ENCODE measurements at places on chromosomes 4 and X. TPM values are rescaled to one million over a fixed set of nuclear protein-coding genes. Genes with fewer than 3 reads are reported as not detected.

Gene DYNLT3
- total RNA-seq, result 21.2 TPM

Gene OTUD6A
- total RNA-seq, result not detected

Gene CDX4
- not detected for total RNA-seq

Gene TIMP1
- total RNA-seq, result 261 TPM

Gene TEX13B
- total RNA-seq, result not detected

Gene CHIC1
- total RNA-seq, result 4.8 TPM

Gene PAGE1
- total RNA-seq, result not detected

Gene DCAF12L1
- not detected for total RNA-seq

Gene TCEAL7
- not detected for total RNA-seq

Gene SRPK3
- not detected for total RNA-seq

Gene TET2
- total RNA-seq, result 2.2 TPM

All from A549 treated with ZK216348 at 1 μM for 4 hours (cell line).